NCI-H774 (cell line): ENCODE measurements at places on chromosomes 11 and 22.

DNA sequence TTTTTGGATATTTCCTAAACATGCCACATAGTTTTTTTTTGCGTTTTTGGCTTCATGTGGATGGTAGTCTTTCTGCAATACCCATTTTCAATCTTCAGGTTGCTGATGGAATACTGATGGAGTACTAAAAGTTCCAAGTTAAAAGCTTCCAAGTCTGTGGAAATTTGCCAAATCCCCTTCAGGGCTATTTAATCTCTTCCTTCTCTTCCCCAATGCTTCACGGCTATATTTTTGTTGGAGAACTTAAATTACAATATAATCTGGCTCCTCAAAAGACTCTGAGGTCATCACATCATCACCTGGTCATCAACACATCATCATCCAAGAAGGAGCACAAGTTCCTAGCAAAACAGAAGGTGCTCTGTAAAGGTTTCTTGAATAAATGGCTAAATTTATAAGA lies 881.0 kb upstream of the TENM4 start:
- no peak for DNase-seq

DNA sequence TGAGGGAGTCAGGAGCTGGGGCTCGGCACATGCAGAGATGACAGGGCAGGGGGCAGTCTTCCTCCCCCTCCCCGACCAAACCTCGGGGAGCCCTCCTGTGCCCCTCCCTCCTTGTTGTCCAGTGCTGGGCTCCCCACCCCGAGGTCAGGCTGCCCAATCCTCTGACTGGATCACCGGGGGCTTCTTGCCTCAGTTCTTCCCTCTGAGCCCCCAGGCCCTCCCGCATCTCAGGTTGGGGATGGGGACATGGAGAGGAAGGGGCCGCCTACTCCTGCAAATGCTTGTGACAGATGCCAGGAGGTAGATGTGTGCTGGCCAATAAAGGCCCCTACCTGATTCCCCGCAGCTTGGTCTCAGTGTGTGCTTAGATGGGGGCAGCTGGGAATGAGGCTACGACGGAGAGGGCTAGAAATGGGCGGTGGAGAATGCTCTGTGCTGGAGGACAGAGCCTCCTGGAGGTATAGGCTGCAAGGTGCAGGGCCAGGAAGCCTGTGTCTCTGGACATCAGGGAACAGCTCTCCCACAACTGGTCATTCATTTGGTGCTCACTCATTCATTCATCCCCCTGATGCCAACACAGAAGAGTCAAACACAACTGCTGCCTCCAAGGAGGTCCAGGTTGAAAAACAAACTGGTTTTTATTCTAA lies 8.4 kb downstream of the RHBDD3 start:
- no peak for DNase-seq

- DNase-seq: no peak
These were observed 46.2 kb downstream of the HIRA start for GRCh38 chr22:19385221-19385906.

DNA sequence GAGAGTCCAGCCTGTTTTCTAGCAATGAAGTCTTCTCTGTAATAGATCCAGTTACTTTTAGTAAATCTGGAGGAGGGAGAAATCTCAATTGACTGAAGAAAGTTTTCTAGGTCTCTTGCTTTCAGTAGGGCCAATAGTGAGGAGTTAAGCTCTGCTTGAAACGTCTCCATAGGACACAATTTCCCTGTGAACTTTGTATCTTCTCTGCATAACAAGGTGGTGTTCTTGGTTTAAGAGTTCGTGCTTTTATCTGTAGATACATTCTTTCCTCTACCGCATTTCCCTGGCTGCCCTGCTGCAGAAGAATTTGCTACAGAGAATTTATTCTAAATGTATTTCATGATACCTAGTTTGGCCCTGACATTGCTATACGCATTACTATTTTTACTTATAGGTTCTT lies 183.1 kb downstream of the ARHGAP42 start:
- DNase-seq: no peak

DNA sequence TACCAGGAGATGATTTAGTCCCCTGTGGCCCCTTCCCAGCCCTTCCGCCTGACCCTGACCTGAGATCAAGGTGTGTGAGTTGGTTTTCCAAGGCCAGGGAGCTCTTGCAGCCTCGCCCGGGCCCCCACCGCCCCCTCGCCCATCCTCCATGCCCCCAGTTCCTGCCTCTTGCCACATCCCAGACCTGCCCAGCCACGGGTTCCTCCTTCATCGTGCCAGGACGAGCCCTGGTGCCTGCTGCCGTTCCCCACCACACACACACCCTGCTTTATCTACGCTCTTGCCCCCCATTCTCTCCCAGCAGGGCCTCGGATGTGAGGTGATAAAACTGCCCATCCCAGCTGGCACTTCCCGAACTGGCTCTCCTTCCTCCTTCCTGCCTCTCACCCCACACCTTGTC lies 1.4 kb upstream of the LIF start:
- DNase-seq: no peak

DNA sequence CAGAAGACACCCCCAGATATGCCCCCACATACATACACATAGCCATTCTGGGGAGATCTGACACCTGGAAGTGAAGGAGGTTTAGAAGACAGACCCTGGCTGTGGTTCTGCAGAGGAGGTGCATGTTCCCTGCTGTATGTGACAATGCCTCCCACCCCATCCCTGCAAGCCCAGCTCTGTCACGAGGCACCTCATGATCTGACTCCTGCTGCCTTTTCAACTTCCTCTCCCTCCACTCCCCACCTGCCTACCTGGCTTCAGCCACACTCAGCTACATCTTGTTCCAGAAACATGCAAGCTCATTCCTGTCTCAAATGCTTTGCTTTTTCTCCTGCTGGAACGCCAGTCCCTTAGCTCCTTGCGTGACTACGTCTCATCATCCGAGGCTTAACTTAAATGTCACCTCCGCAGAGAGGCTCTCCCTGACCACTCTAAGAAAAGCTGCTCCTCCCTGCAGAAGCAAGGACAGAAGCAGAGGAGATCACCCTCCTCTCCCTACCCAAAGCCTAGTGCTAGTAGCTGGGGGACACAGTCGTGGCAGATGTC lies 114.5 kb downstream of the FEZ1 start:
- DNase-seq: no peak

DNA sequence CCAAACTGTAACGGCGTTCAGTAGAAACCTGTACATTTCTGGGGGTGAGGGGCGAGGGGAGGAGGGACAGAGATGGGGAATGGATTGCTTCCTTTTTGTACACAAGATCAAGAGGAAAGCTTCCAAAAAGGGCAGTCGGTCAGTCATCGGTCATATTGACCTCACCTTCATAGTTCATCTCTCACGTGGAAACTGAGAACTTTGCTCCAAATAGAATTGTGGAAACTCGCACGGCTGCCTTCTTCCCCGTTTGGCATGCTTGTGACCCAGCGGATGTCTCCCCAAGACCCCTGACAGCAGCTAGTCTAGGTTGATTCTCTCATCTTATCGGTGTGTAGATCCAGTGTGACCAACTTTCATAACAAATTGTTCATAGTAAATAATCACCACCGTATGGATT lies 47.6 kb downstream of the KCNC1 start:
- DNase-seq: no peak

- DNase-seq: no peak
These were observed 40.8 kb downstream of the MAP6 start for GRCh38 chr11:75627906-75628668.

GRCh38 chr11:75910426-75911145 lies 95.6 kb downstream of the UVRAG start:
- no peak for DNase-seq

GRCh38 chr11:86115542-86116385 lies 46.9 kb upstream of the PICALM start:
- DNase-seq: no peak

DNA sequence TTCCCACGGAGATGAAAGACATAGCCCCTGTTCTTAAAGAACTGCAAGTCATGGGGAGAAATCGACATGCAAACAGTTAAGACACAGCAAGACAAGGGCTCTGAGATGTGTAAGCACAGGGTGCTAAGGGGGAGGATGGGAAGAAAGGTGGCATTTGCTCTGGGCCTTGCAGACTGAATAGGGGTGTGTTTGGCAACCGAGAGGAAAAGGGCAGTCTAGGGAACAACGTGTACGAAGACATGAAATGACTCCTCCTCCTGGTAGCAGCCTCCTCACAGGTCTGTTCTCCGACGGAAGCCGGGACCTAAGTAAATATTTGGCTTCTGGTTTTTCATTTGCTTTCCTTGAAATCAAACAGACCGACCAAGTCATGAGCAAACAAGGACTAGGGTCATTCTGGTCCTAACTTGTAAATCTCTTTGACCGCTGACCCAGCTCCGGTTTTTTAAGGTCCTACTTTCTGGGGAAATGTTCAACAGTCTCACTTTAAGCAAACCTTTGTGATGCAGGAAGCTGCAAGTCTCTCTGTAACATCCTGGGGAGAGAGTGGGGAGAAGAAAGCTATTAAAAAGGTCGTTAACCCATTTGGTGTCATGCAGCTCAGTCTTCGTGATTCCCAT lies 19.7 kb downstream of the NNMT start:
- DNase-seq: peak; percentile 72

DNA sequence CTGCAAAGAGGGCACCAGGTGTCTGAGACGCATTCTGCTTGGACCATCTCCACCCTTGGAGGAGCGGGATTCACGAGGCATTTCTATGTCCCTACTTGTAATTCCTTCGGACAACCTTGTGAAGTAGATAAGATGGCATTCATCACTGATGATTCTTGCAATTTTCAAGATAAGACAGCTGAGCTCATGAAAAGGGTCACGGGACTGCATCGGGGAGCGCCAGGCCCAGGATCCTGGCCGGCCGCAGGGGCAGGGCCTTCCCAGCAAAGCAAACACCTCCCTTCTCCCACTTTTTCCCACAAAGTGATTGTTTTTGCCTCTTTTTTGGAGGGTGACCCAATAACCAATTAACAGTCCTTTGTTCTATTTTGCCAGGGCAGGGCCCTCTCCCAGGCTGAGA lies 8.4 kb downstream of the LIF start:
- DNase-seq: no peak
